Stimulated activated CD4-positive, alpha-beta T cell treated with anti-CD3 and anti-CD28 coated beads, TNF-alpha, amount 100 ng/mL, for 1 hour (primary cell): ENCODE measurements at places on chromosomes 1 and 21.

DNA sequence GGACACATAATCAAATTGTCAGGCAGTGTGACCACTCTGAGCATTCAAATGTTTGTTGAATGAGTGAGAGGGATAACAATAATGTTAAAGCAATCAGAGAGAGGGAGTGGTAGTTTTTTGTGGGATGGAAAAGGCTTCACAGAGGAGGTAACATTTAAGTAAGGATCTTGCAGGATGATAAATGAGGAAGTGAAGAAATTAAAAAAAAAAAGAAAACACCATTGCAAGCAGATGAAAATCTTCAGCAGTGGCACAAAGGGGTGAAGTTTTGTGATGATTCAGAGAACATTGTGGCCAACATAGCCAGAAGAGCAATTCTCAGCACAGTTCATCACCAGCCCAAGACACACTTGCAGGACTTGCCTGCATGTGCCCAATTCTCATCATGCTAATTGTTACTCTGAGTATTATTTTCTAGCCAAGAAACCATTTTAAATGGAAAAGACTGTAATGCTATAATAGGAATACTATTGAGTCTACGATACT is 35.0 kb downstream of the OVGP1 start:
- DNase-seq = no peak

DNA sequence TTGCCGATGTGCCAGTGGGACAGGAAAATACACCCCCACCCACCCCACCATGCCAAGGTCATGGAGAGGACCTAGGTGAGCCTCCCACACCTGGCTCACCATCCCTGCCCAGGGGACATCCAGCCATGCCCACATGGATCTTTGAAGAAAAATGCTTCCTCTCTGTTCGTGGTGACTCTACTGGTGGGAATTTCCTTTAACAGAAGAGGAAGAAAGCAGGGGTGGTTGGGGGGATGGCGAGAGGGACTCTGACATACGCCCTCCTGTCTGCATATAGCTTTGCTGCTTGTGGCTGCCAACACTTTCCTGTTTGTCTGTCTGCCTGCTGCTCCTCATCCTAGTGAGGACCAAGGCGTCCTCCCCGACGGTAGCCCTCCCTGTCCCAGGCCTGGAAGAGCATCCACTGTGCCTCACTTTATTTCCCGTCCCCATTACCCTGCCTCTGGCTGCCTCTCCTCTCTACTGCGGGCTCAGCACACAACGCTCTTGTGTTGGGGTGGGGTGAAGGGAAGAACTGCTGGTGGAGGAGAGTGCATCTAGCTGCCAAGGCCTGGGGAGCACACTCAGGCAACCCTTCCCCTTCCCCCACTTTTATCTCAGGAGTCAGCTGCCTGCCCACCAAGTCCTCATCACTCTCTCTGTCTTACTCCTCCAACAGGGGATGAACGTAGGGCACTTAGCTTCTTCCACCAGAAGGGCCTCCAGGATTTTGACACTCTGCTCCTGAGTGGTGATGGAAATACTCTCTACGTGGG is 2.5 kb downstream of the SEMA4A start:
- no peak for DNase-seq

- DNase-seq = no peak
Measured at GRCh38 chr1:232110281-232111090, 483.9 kb downstream of the DISC1 start.

DNA sequence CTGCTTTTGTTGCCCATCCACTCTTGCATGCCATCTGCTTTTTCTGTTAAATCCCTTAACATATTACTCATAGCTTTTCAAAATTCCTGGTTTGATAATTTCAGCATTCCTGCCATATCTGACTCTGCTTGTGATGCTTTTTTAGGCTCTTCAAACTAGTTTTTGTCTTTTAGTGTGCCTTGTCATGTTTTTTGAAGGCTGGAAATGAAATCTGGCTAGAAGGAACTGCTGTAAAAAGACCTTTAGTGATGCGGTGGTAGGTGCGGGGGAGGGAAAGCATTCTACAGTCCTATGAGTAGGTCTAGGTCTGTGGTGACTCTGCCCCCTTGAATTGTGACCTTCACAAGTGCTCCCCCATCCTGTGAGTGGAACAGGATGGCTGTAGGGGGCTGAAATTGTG is 15.0 kb upstream of the S100B start:
- no peak for DNase-seq

- DNase-seq = no peak
Measured at GRCh38 chr1:109399326-109399957, 1.7 kb upstream of the SORT1 start.

GRCh38 chr1:156245451-156246232 is 2.2 kb downstream of the PAQR6 start:
- no peak for DNase-seq

- no peak for DNase-seq
Measured at GRCh38 chr1:211591980-211592493, 13.1 kb upstream of the SLC30A1 start.

GRCh38 chr21:20701235-20701634 is 297.0 kb upstream of the NCAM2 start:
- no peak for DNase-seq

DNA sequence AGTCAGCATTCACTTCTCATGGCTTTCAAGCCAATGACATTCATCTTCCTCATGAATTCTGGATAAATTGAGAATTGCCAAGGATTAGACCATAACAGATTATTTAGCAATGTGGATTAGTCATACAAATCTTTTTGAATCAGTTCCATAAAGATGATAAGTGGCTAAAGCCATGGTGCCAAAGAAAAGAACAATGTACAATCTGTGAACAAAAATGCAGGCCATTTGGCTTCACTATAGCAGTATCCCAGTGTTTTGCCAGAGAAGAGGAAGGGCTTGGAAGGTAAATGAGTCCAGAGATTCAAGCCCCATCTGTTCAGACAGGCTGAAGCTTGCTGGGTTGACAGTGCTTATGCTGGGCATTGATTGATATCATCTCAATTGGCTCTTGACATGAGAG is 376.4 kb upstream of the LRRC7 start:
- DNase-seq = no peak

- no peak for DNase-seq
Measured at GRCh38 chr1:14437417-14437918, 161.0 kb upstream of the KAZN start.

- no peak for DNase-seq
Measured at GRCh38 chr1:90711696-90712095, 5.4 kb downstream of the BARHL2 start.

GRCh38 chr21:34336756-34337391 is 26.9 kb upstream of the KCNE2 start:
- DNase-seq = no peak

- DNase-seq = no peak
Measured at GRCh38 chr21:45994086-45994661, 12.6 kb downstream of the COL6A1 start.
